A549 treated with ZK216348 at 1 μM for 4 hours (cell line): ENCODE measurements at places on chromosomes 11 and 22. TPM values are rescaled to one million over a fixed set of nuclear protein-coding genes. Genes with fewer than 3 reads are reported as not detected.

CAT gene
- 35.6 to 44.0 TPM (median 37.4 TPM) in 5 replicates for total RNA-seq

TENM4 gene
- 0.14 to 0.20 TPM in 2 of 5 replicates, not detected in the others for total RNA-seq

CTR9 gene
- 21.0 to 34.2 TPM (median 26.3 TPM) in 5 replicates for total RNA-seq

MS4A13 gene
- not detected in 5 replicates for total RNA-seq

OR5A1 gene
- total RNA-seq = not detected in 5 replicates

MRGPRF gene
- 0.06 to 0.09 TPM in 2 of 5 replicates, not detected in the others for total RNA-seq

STK33 gene
- 3.1 to 7.2 TPM (median 4.0 TPM) in 5 replicates for total RNA-seq

OR2AT4 gene
- not detected in 5 replicates for total RNA-seq

EXPH5 gene
- 0.03 to 0.06 TPM (median 0.04 TPM) in 4 of 5 replicates, not detected in the other for total RNA-seq
